ENCODE measurements at places on chromosomes 6 and 20.

- DNase-seq = no peak
These were observed 190.4 kb upstream of the ARG1 start for GRCh38 chr6:131382631-131383030.

DNA sequence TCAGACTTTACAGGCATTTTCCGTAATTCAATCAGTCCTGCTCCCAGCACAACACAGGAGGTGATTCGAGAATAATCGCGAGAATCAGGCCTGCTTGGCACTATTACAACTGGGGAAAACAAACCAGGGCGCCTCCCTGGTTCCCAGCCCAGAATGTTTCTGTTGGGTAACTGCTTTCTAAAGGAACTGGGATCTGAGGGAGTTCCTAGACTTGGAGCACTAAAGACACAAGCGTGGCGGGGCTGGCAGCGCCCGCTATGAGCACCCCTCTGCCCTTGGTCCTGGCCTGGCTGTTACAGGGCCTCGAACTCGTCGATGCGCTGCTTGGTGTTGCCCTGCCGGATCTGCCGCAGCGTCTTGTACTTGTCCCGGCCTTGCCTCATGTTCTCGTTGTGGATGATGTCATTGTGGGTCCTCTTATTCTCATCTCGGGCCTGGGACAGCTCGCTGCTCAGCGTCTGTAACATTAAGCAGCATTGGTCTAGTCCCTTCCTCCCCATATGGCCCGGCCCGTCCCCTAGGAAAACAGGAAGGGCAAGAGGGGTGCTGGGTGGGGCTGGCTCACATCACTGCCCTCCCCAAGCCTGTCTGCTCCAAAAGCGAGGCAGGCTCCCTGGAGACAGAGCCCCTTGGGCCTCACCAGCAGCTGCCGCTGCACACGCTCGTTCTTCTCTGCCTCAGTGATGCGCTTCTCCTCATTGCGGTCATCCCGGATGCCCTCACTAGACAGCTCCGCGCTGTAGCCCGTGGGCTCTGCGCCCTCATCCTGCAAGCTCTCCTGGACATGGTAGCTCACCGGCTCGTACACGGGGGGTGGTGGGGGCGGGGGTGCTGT lies 52.3 kb downstream of the EZR start:
- no peak for DNase-seq

GRCh38 chr6:109513571-109514071 lies 30.6 kb upstream of the ZBTB24 start:
- no peak for DNase-seq

- DNase-seq = no peak
These were observed 11.1 kb upstream of the SERINC3 start for GRCh38 chr20:44532981-44533331.

GRCh38 chr6:3518356-3519190 lies 61.7 kb upstream of the SLC22A23 start:
- no peak for DNase-seq

DNA sequence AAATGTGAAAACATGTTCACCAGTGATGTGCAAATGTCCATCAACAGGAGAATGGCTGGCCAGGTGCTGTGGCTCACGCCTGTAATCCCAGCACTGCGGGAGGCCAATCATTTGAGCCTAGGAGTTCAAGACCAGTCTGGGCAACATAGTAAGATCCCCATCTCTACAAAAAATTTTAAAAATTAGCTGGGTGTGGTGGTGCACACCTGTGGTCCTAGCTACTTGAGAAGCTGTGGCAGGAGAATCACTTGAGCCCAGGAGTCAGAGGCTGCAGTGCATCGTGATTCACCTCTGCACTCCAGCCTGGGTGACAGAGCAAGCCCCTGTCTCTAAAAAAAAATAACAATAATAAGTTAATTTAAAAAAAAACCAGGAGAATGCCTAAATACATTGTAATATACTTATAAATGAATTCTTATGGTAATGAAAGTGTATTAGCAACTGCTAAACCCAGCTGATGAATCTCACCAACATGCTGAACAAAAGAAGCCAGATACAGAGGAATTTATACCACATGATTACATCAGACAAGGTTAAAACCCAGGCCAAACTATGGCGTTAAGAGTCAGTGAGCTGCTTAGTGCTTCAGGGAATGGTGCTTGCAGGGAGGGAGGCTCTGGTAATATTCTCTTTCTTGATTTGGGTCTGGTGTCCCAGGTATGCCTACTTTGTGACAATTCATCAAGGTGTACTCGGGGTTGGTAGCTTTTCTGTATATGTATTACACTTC lies 36.4 kb downstream of the RPP40 start:
- DNase-seq = no peak

DNA sequence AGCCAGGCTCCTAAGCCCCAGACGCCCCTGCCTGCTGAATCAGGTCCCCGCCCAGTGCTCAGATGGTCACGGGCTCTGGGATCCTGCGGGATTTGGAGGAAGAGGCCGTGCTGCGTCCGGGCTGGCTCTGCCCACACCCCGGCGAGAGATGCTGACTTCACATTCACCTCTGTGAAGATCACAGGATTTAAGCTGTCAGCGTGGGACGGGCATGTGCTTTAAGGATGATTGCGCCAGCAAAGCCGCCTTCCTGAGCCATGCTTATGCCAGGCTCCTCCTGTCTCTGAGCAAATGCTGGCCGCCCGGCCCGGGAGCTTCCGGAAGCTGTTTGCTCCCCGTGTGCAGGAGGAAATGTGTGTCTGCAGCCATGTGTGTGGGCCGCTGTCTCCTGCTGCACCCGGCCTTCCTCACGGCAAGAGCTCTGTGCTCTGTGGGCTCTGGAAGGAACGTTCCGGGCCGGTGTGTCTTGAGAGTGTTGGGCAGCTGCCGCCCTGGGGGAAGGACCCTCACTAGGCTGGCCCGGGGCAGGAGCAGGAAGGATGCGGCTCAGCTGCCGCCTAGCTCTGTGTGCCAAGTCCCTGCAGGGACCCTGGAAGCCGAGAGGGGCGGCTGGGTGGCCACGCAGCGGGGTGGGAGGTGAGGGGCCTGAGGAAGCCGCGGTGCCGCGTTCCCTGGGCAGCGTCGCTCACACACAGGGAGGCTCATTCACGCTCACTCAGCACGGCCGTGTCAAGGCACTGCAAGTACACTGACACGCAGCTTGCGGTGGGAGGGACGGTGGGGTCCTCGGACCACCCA lies 19.0 kb upstream of the BHLHE23 start:
- no peak for DNase-seq

- no peak for DNase-seq
These were observed 30.1 kb downstream of the GLP1R start for GRCh38 chr6:39078695-39079094.

GRCh38 chr6:169070506-169071176 lies 183.0 kb downstream of the THBS2 start:
- DNase-seq = peak; percentile 90

DNA sequence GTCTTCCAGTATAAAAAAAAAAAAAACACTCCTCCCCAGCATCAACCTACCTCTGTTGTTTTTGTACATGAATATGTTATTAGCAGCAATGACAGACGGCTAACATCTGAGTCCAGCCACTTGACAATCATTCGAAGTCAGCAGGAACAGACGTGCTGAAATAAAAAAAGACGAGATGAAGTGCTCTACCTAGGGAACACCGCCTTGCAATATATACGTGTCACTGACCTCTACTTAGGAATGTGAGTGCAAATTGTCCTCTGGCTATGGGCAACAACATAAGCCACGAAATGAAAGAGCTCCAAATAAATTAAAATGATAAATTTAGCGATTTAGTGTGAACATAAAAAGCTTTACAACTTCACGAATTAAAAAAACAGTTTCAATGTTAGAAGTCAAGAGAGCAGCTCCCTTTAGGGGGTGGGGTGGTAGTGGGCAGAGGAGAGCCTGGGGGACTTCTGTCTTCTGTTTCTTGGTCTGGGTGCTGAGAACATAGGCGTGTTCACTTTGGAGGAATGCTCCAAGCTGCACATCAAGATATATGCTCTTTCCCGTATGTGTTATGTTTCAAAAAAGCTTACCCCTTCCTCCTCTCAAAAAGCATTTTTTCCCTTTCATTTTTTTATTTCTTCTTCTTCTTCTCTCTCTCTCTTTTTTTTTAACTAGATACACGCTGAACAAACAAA lies 23.3 kb downstream of the EDN1 start:
- DNase-seq = no peak

GRCh38 chr6:89308525-89309395 lies 6.3 kb downstream of the GABRR2 start:
- DNase-seq = no peak

GRCh38 chr6:41836660-41837052 lies 49.2 kb downstream of the TOMM6 start:
- DNase-seq = no peak

DNA sequence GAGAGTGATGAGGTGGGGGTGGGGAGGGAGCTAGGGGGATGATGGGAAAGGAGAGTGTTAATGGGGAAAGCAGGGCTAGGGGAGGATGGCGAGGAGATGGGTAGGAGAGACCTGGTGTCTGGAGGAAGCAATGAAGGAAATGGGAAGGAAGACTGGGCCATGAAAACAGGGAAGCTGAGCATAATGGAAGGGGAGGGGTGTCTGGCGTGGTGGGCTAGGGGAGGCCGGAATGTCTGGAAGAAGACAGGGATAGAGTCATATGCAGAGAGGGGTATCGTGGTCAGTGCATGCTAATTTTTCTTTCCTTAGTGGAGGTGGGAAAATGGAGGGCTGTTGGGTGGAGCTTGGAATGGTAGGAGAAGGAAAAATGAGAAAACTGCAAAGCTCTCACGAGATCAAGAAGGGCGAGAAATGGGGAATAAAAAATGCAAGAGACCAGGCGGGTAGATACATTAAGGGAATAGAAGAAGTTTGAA lies 423 bp downstream of the KLHDC3 start:
- no peak for DNase-seq

DNA sequence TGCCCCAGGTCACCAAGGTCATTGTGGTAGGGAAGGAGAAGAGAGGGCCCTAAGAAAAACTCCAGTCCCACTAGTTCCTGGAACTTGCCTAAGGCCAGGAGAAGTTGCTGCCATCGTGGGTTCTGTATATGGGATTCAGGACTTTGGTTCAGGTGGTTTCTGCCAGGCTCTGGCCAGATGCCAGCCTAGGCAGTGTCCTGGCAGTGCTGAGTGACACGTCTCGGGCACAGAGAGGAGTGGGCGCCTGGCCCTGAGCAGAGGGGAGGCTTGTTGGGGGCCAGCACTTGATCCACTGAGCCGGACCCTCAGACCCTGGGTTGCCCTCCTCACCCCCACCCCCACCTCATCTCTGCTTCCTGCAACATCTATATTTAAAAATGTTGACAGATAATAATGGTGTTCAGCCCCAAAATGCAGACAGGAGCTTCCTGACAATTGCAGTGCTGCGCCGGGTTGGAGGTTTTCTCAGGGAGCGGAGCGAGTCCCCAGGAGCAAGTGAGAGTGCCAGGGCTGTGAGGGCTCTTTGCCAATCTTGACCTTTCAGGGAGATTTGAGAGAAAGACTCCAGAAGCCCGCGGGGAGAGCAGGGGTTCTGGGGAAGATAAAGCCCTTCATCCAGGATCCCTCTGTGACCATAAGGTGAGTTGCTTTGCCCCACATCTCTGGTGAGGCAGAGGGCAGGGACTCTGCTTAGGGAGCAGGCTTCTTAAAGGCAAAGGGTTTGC lies 71.9 kb downstream of the PHACTR3 start:
- no peak for DNase-seq

- no peak for DNase-seq
These were observed 3.6 kb upstream of the ABHD12 start for GRCh38 chr20:25394276-25394675.

- DNase-seq = no peak
These were observed 677.4 kb upstream of the CHD6 start for GRCh38 chr20:42295592-42295991.

DNA sequence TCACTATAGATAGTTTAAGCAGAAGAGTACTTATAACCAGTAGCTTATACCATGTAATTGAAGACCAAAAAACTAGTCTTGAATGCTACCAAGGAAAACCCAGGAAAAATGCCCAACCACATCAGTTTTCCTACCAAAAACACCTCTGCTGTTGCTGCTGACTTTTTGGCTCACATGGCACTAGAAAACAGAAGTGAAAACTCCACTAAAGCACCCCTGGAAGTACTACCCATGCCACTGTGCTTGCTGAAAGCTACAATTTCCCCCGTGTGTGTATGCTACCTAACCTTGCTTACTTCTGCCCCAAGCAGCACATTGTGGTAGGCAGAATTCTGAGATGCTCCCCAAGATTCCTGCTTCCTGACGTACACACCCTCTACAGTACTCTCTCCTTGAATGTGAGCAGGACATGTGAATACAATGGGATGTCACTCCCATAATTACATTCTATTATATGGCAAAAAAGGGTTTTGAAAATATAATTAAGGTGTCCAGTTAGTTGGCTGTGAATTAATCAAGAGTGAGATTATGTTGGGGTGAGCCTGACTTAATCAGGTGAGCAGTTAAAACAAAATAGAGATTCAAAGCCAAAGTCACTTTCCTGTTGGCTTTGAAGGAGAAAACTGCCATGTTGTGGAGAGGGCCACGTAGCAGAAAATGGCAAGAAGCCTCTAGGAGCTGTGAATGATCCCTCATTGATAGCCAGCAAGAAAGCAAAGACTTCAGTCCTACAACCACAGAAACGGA lies 209.8 kb upstream of the MARCKS start:
- DNase-seq = no peak

DNA sequence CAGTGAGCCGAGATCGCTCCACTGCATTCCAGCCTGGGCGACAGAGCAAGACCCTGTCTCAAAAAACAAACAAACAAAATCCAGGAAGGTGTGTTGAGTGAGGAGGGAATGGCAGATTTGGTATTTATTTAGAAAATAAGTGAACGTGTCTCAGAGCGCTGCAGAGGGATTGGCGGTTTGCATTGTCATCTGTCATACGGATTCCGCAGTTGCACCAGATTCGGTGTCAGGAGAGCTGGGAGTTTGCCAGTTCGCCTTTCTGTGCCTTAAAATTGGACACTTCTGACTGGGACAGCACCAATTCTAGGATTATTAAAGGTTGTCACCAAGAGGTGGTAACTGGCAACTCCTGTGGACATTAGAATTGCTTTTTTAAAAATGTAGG lies 912 bp downstream of the SNRNP48 start:
- DNase-seq = no peak

DNA sequence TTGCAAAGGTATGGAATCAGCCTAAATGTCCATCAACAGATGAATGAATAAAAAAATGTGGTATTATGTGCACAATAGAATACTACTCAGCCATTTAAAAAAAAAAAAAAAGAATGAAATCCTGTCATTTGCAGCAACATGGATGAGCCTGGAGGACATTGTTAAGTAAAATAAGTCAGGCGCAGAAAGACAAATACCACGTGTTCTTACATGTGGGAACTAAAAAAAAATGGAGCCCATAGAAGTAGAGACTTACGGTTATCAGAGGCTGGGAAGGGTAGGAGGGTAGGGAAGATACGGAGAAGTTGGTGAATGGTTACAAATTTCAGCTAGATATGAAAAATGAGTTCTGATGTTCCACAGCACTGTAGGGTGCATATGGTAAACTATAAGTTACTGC lies 97.2 kb upstream of the SIRPG start:
- DNase-seq = no peak

GRCh38 chr6:66128656-66129055 lies 421.6 kb upstream of the EYS start:
- no peak for DNase-seq

DNA sequence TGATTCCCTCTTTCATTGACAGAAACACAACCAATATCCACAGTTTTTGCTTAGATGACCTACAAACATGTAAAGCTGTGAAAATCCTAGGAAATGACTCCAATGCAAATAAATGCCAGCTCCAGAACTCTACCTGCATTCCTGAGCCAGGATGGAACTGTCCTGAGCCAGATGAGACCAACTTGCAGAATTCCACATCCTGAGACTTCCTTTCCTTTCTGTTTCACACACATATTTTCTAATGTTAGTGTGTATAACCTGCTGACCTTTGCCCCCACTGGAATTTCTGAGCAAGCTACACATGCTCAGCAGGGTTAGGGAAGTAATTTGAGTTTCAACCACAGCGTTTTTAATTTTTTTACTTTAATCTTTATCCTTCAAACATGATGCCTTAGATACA lies 69.6 kb upstream of the ADGRF1 start:
- DNase-seq = no peak

Measured in brain pericyte (primary cell).